ENCODE measurements at places on chromosomes 11 and 22. TPM values are rescaled to one million over a fixed set of nuclear protein-coding genes. Genes with fewer than 3 reads are reported as not detected.

Gene MIOX
- not detected for total RNA-seq

GRCh38 chr11:64619811-64620380 is 28.9 kb downstream of the SLC22A12 start:
- peak; percentile 4 for DNase-seq

DNA sequence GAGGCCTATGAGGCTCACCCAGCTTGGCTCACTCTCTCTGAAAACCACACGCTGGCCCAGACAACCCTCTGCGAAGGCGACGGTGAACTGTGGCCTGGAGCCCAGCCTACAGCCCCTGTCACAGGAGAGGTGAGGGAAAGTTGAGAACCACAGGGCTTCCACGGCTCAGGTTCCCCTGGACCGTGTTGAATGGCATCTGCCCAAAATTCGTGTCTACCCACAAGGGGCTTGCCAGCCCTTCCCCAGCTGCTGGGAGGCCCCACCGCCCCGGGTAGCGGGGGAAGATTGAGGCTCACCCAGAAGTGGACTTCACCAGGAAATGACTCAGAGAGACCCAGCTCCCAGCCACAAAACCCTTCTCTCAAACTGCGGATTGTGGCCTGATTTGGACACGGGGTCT is 197.1 kb downstream of the CTTN start:
- DNase-seq: no peak

DNA sequence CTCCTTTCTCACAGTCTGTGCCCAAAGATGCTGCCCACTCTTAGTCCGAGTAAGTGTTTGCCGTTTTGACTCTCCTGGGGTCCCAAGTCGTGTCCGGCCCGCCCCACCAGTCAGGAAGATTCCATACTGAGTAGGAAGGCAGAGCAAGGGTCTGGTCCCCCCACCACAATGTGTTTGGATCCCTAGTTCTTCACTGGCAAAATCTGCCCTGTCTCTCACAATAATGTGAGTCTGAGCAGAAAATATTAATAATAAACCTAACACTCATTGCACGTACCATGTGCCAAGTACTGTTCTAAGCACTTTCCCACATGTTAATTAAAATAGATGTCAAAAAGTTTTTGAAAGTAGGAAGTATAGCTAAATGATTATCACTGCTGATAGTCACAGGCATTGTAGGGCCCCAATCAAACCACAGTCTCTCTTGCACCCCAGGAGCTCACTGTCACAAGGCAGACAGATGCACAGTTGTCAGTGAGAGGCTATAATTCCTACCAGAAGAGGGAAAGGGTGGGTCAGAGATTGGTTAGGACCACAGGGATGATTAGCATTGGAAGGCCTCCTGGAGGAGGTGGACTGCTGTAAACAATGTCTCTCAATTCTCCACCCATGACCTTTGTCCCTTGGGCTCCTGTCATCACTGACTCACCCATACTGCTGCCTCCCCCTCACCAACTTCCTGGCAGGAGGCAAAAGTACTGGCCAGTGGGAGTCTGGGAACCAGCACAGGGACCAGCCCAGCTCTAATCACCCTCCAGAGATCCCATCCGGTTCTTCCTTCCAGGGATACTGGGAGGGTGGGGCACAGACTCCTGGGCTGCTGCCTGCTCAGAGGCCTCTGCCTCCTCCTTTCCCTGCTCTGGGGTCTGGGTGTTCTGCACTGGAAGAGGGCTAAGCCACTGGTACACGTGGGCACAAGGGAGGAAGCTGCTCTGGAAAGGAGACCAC is 1.0 kb upstream of the POLD4 start:
- peak; percentile 93 for DNase-seq

DNA sequence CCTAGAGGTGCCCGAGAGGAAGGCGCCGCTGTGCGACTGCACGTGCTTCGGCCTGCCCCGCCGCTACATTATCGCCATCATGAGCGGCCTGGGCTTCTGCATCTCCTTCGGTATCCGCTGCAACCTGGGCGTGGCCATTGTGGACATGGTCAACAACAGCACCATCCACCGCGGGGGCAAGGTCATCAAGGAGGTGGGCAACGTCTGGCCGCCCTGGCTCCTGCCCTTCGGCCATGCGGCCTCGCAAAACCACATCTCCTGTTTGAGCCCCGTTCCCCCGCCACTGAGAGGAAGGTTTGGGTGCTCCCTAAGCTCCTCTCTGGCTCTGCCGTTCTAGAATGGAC is 3.4 kb downstream of the SLC17A6 start:
- no peak for DNase-seq

DNA sequence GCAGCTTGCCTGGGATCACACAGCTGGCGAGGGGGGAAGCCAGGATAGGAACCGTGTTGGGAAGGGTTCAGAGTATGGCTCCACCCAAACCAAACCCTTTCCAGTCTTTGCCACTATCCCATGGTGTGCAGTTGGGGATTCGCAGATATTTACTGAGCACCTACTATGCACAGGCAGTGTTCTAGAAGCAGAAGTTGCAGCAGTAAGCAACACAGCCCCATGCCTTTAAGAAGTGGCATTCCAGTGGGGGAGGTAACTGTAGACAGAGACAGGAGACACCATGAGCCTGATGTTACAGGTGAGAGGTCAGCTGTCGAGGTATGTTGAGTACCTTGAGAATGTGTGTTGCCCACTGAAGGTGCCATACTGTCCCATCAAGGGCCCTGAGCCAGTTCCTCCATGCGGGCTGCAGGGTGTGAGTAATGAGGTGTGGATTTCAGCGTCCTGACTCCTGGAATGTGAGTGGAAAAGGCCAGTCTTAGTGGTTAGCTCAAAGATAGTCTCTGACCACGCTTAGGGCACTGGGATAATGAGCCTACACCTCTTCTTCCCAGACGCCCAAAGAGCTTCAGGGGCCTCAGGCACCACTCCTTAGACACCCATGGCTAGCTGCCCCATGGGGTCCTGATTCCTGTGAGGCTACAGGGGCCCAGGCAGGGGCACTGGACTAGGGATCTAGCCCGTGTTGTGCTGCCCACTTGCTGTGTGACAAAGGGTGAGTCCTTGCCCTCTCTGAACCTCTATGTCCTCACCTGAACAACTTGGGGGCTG is 71.8 kb upstream of the TP53I11 start:
- DNase-seq: peak; percentile 3

DNA sequence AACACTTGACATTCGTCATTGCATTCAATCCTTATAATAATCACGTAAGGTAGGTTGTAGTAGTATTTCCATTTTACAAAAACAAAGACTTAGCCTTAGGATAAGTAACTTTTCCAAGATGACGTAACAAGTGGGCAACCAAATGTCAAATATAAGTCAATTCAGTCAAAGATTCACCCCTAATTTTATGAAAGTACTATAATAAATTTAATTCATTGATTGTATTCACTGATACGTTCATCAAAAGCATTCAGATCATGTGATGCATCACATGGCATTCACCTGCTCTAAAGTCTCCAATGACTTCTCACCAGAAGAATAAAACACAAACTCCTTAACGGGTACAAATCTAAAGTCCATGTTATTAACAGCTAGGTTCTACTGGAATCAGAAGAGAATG is 2.1 kb downstream of the KIF18A start:
- DNase-seq: no peak

DNA sequence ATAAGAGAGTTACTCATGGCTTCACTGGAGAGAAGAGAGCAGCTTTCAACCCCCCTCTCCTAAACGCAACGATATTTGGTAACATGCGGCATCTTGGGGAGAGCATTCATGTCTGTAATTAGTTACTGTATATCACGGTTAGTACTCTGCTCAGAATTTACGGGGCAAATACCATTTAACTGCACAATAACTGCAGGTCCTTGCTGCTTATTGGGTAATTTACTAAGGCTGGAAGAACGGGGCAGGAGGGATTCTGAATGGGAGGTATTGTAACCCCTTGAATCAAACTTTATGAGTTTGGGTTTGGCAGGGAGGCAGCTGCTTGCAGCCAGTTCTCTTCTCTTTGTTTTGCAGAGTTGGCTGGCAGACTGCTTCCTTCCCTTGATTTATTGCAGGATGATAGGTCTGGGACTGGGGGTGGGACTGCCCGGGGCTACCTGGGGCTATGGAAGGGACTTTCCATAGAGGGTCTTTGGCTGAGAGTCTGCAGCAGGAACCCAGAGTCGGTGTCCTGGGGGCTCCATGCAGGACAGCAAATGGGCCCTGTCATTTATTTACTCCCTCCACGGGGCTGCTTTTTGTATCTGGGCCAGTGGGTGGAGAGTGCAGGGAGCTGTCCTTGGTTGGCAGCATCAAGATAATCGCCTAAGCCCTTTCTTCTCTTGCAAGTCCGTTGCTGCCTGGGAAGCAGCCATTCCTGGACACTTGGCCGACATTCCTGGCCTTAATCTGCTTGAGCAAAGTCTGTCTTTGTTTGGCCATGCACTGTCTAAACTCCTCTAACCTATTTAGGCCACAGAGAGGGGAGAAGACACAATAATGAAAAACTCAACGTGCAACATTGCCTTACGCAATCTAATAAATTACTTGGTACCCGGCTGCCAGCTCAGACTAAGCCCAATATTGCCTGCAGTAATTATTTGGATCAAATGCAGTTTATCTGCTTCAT is 188.9 kb downstream of the ST3GAL4 start:
- no peak for DNase-seq

DNA sequence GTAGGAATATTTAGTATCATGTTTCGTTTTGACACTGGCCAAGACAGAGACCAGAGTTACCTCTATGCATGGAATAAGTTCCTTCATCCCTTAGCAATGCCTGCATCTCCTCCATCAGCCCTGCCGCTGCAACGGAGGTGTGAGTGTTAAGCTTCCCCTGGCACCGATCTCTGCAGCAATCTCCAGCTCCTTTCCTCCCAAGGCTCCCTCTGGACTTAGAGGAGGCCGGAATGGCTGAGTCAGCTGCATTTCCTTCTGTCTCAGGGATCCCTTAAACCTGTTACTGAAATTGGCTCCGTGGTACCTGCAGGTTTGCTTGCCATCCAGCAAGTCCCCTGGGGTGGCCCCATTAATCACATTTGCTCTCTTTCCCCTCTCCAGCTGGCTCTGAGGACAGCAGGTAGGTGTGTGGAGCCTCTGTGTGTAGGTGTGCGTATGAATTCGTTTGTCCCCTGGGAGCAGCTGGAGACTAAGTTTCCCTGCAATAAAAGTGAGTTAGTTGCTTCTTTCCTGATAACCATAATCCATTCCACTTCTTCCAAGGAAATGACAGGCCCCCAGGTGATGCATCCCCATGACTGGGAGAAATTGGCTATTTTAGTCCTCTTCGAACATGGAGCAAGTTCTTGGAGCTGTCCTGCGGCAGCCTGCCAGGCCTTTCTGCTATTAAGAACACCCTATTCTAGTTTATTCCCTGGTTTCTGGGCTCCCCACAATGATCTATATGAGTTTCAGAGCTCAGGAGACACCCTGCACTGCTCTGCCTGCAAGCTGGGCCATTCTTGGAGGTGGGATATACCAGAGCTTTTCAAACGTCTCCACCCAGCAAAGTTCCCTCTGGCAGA is 457.2 kb upstream of the CADM1 start:
- no peak for DNase-seq

DNA sequence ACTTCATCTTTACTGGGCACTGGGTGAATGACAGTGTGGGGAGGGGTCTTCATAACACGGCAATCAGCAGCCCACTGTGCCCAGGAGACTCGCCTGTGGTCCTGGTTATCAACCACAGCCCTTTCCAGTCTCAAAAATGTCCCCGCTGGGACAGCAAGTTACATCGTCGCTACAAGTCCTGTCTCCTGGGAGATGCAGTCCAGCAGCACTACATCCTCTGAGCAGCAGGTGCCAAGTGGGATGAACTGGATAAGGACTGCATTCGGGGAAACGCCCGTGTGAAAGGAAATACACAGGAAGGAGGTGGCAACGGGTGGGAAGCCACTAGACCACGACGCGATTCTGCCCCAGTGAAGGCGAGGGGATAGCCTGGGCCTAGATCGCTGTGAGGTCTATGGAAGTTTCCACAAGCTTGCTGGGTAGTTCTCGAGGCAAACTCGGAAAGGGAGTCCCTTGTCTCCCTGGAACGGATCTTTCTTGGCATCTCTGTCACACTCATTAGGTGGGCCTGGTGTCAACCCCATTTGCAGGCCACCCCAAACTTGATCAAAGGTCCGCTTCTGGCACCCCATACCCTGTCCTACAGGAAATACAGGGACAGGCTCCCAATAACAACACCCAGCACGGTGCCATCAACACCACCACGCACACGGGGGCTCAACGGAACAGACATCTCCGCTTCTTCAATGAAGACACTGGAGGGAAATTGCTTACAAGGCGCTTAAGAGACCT is 4.4 kb downstream of the ASCL2 start:
- no peak for DNase-seq

DNA sequence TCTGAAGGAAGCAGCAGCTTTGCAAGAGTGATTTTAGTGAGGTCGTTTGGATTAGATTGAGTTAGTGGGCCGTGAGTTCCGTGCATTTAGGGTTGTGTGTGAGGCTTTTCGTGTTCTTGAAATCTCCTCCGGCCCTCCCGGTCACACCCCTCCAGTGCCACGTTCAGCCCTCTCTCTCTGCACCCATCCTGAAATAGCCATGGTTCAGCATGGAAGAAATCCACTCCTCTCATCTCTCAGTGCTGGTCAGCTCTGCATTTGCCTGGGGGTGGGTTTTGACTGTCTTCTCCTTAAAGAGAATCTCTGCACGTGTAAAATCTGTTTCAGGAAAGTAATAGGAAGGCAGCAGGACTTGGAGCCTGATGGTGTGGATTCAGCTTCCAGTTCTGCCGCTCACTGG is 19.8 kb downstream of the BARX2 start:
- DNase-seq: no peak

GRCh38 chr11:12280199-12280837 is 97.1 kb upstream of the PARVA start:
- no peak for DNase-seq

- DNase-seq: no peak
Measured at GRCh38 chr11:106288057-106288456, 210.6 kb downstream of the AASDHPPT start.

- DNase-seq: no peak
Measured at GRCh38 chr11:119800619-119801018, 71.6 kb upstream of the NECTIN1 start.

GRCh38 chr11:67119585-67120391 is 725 bp downstream of the KDM2A start:
- no peak for DNase-seq

Gene SLC1A2
- total RNA-seq: under 0.01 TPM

DNA sequence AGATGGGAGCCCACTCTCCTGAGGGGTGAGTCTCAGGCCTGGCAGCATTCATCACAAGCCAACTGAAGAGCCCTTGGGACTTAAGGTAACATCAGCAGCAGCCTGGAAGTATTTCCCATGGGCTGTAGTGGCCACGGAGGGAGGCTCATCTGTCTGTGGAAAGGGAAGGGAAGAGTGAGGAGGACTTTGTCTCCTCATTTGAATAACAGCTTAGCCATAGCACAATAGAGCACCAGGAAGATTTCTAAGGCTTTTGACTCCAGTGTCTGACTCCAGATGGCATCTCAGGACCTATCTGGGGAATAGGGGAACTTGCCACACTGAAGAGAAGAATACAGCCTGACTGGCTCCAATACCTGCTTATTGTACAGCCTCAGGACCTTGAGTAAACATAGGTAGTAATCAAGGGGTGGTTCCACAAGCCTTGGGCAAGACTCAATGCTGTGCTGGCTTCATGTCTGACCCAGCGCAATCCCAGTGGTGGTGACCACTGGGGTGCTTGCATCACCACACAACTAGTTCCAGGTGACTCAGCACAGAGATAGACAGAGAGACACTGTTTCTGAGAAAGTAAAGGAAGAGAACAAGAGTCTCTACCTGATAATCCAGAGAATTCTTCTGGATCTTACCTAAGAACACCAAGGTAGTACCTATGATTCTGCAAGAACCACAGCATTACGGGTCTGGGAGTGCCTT is 510.5 kb upstream of the CCDC179 start:
- DNase-seq: no peak

Measured in epithelial cell of proximal tubule (primary cell).